ENCODE measurements at places on chromosomes 7 and 10. TPM values are rescaled to one million over a fixed set of nuclear protein-coding genes. Genes with fewer than 3 reads are reported as not detected.

DNA sequence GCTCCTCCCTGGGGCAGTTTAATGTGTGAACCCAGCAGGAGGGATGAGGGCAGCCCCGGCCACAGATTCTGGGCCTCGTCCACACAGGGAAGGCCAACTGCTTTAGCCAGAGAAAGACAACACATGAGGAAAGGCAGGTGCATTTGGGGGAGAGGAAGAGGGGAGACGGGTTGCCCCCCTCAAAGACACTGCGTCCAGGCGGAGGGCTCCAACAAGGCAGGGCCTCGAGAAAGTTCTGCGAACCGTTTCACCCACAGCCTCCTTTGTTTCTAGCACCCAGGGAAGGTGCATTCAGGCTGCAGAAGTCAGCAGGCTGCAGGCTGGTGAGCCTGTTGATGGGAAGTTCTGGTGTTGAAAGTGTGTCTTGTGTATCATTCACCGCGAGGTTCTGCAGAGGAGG lies 10.1 kb downstream of the FOXL3 start:
- DNase-seq: no peak
- no peak overlapping the region for H3K4me3 ChIP-seq
- H3K27ac ChIP-seq: no peak overlapping the region
- H3K36me3 ChIP-seq: no peaks in the 10 kb centered on the region
- H3K27me3 ChIP-seq: no peaks in the 10 kb centered on the region
- no peaks in the 10 kb centered on the region for H3K4me1 ChIP-seq

DNA sequence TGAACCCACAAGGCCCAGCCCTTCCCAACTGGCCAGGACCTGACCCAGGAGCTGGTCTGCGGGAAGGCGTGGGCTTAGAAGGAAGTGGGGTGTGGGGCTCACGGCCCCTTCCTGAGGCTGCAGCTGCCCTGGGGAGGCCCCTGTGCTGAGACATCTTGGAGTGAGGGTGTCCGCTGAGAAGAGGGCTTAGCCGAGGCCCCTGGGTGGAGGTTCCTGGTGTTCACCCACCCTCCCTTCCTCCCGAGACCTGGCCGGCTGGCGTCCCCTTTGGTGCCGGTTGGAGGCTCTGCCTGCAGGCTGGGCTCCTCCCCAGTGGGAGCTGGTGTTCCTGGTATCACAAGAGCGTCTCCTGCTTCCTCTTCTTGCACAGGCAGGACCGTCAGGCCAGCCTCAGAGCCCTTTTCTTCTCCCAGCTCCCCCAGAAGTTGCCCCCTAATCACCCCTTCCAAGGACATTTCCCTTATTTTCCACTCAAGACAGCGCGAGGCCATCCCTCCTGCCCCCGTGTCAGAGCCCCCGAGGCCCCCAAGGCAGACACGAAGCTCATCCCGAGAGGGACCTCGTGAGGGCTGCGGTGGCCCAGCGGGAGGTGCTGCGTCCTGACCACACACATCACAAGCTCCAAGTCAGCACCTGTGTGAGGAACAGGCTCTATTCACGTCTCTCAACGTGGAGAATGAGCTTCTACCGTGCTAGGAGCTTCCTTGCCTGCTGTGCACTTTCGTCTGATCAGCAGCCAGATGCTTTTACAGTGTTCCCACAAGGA lies 25.1 kb upstream of the FAM20C start:
- H3K27me3 ChIP-seq: no peaks in the 10 kb centered on the region
- peaks cover 46% of the 10 kb centered on the region for H3K4me1 ChIP-seq
- no peak for DNase-seq
- peaks cover 2% of the 10 kb centered on the region for H3K36me3 ChIP-seq
- H3K4me3 ChIP-seq: no peak overlapping the region
- H3K27ac ChIP-seq: no peak overlapping the region

ZNF736 gene
- 15.5 TPM for polyA plus RNA-seq

DNA sequence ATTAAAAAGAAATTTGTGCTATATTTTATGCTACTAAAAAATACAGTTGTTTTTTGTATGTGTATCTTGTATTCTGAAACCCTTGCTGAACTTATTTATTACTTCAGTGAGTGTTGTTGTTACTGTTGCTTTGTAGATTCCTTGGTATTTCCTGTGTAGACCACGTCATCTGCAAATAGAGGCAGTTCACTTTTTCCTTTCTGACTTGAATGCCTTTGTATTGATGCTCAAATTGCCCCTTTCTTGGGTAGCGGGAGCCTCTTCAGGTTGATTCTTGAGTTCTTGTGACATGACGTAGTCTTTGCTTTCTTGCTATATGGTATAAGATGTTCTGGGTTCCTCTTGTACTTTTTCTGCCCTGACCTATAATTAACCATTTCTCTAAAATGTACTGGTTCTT lies 504.1 kb downstream of the SDK1 start:
- H3K4me1 ChIP-seq: no peaks in the 10 kb centered on the region
- no peaks in the 10 kb centered on the region for H3K27me3 ChIP-seq
- H3K4me3 ChIP-seq: no peak overlapping the region
- no peaks in the 10 kb centered on the region for H3K36me3 ChIP-seq
- DNase-seq: no peak

DNA sequence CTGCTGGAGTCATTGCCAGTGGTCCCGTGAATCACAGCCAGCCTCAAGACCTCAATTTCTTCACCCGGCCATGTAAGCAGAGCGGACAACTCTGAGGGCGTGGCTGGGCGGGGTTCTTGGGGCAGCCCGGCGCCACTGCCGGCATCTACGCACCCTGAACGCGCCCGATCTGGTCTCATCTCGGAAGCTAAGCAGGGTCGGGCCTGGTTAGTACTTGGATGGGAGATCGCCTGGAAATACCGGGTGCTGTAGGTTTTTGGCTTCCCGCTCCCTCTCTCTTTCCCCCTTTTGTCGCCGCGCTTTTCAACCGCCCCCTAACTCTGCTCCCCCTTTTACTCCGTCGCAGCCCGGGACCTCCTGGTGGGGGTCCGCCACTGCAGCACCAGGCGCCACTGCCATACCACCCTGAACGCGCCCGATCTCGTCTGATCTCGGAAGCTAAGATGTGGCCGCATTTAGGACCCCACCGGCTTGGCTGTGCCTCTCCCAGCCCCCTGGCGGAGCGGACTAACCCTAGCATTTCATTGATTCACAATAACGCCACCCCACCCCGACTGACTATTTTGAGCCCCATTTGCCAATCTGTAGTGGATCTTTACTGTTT lies 25.3 kb downstream of the GARIN1A start:
- H3K4me1 ChIP-seq: peaks cover 9% of the 10 kb centered on the region
- no peak overlapping the region for H3K27ac ChIP-seq
- peak overlapping the region; percentile 53 for H3K4me3 ChIP-seq
- DNase-seq: no peak
- H3K36me3 ChIP-seq: no peaks in the 10 kb centered on the region

GRCh38 chr10:59907918-59908807 lies 1.8 kb upstream of the CCDC6 start:
- peak; percentile 93 for DNase-seq
- peaks cover 6% of the 10 kb centered on the region for H3K4me1 ChIP-seq
- no peaks in the 10 kb centered on the region for H3K27me3 ChIP-seq
- peak overlapping the region; percentile 51 for H3K4me3 ChIP-seq

- no peak overlapping the region for H3K4me3 ChIP-seq
- H3K27ac ChIP-seq: no peak overlapping the region
- H3K27me3 ChIP-seq: no peaks in the 10 kb centered on the region
- peaks cover 15% of the 10 kb centered on the region for H3K4me1 ChIP-seq
These were observed 15.6 kb downstream of the NACAD start for GRCh38 chr7:45073031-45073785.

DNA sequence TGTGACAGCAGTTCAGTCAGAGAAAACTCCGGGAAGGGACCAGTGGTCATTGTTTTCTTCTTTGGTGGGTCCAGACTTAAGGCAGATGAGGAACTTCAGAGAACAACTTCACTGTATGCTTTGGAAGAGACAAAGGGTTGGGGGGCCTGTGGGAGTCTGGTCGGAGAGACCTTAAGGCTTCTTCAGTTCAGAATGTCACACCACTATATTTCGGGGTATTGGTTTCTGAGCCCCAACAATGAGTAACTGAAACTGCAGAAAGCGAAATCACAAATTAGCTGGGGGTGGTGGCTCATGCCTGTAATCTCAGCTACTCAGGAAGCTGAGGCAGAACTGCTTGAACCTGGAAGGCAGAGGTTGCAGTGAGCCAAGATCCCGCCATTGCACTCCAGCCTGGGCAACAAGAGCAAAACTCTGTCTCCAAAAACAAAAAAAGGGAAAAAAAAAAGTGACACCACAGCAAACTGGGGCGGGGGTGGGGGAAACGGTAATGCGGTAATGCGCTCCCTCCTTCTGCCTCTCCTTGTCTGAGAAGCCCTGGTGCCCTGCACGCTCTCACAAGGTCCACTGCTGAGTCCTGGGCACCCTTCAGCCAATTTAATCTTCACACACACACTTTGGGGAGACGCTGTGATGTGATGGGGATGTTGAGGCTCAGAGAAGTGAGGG lies 2.2 kb upstream of the ADIRF start:
- H3K27me3 ChIP-seq: peaks cover 20% of the 10 kb centered on the region
- H3K4me1 ChIP-seq: peaks cover 63% of the 10 kb centered on the region
- peaks cover 7% of the 10 kb centered on the region for H3K36me3 ChIP-seq
- no peak for DNase-seq
- H3K27ac ChIP-seq: peak overlapping the region; percentile 57

Measured in spinal cord (tissue), 10 donors.